ENCODE measurements at places on chromosomes 11 and 22.

DNA sequence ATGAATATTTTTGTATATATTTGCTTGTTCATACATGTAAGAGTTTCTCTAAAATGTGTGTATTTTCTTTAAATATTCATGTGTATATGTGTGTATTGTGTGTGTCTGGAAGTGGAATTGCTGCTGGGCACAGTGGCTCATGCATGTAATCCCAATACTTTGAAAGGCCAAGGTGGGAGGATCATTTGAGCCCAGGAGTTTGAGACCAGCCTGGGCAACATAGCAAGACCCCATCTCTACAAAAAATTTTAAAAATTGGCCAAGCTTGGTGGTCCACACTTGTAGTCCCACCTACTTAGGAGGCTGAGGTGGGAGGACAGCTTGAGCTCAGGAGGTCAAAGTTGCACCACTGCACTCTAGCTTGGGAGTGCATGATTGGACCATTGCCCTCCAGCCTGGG lies 4.7 kb upstream of the LGR4 start:
- DNase-seq = no peak

GRCh38 chr11:122398167-122398566 lies 257.4 kb upstream of the UBASH3B start:
- no peak for DNase-seq

DNA sequence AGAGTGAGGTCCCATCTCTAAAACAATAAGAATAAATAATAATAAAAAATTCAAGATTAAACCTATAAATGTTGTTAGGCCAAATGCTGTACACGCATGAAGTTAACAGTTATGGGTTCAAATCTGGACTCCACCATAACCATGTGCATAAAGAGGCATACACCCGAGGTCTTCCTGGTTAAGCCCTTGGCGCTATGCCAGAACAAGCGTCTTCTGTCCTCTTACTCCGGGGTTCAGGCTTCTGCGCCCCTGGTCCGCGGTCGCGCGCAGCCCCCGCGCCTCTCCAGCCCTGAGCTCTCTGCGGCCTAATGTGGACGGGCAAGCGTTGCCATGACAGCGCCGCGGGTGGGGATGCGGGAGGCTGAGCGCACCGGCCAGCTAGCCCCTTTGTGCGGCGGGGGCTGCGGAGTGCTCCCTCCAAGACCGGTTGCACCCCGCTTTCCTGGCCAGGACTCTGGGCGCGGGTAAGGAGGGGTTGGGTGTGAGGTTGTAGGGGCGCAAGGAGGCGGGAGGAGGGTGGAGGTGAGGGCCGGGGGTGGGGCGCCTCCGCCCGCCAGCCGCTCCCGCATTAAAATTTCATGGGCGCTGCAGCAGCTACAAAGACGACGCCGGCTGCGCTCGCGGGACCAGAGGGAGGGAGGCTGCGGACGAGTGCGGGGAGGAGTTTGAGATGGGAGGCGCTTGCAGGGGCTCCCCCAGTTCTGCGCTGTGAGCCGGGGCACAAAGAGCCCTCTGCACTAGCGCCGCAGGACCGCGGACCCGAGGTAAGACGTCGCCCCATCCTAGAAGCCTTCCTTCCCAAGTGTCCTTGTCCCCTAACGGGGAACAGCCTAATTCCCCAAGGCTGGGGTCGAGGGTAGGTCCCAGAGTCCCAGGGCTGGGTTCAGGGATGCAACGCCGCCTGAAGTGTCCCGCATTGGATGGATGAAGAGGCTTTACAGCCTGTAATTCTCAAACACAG lies at the start of gene MIAT:
TSS of gene MIAT (plus strand) at position 698 of the 961 bp plus-strand sequence.
- DNase-seq = no peak

DNA sequence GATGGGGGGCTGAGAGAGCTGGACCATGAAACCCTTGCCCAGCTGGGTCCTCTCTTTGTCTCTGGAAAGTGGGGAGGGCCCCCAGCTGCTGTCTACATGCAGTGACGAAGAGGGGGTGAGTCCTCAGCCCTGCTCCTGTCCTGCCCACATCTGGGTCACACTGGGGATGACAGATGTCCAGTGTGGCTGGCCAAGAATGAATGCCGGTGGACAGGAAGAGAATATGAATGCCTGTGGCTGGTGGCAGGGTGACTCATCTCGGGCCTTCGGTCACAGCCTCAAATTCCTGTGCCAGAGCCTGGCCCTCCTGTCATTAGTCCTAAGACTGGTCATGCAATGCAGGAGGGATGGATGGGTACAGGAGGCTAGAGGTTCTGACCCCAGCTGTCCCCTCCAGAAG lies 2.2 kb upstream of the PNPLA3 start:
- DNase-seq = peak; percentile 63

GRCh38 chr11:88375927-88376470 lies 38.5 kb upstream of the CTSC start:
- DNase-seq = no peak

DNA sequence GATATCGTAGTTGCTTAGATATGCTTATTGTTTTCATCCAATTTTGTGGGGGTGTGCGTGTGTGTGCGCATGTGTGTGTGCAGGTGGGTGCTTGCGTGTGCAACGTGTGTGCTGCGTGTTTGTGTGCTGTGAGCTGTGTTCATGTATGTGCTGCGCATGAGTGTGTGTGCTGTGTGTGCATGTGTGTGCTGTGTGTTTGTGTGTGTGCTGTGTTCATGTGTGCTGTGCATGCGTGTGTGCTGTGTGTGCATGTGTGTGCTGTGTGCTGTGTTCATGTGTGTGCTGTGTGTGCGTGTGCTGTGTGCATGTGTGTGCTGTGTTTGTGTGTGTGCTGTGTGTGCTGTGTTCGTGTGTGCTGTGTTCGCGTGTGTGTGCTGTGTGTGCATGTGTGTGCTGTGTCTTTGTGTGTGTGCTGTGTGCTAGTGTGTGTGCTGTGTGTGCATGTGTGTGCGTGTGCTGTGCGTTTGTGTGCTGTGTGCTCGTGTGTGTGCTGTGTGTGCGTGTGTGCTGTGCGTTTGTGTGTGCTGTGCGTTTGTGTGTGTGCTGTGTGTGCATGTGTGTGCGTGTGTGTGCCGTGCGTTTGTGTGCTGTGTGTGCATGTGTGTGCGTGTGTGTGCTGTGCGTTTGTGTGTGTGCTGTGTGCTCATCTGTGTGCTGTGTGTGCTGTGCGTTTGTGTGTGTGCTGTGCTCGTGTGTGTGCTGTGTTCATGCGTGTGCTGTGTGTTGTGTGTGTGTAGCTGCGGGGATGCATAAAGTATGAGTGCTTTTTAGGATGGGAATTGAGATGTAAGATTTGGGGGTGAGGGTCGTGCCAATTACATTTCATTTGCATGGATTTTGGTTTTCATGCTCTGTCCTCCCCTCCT lies 7.6 kb downstream of the IGF2 start:
- DNase-seq = no peak

DNA sequence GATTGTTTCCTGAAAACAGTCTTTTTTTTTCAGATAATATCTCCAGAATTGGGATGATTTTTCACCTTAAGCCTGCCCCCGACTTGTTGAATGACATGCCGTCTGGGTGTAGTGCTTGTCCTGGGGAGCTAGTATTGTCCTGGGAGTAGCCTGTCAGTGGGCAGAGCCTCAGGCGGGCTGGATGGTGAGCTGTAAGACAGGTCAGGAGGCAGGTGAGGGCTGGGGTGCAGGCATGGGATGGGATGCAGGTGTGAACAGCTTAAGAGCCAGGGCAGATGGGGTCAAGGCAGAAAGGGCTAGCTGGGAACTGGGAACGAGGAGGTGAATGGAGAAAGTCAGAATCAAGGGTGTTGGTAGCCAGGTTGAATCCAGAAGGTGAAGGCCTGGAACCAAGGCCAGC lies 200.2 kb downstream of the CSNK2A3 start:
- DNase-seq = no peak

- no peak for DNase-seq
Measured at GRCh38 chr11:68444566-68444965, 16.0 kb upstream of the PPP6R3 start.

DNA sequence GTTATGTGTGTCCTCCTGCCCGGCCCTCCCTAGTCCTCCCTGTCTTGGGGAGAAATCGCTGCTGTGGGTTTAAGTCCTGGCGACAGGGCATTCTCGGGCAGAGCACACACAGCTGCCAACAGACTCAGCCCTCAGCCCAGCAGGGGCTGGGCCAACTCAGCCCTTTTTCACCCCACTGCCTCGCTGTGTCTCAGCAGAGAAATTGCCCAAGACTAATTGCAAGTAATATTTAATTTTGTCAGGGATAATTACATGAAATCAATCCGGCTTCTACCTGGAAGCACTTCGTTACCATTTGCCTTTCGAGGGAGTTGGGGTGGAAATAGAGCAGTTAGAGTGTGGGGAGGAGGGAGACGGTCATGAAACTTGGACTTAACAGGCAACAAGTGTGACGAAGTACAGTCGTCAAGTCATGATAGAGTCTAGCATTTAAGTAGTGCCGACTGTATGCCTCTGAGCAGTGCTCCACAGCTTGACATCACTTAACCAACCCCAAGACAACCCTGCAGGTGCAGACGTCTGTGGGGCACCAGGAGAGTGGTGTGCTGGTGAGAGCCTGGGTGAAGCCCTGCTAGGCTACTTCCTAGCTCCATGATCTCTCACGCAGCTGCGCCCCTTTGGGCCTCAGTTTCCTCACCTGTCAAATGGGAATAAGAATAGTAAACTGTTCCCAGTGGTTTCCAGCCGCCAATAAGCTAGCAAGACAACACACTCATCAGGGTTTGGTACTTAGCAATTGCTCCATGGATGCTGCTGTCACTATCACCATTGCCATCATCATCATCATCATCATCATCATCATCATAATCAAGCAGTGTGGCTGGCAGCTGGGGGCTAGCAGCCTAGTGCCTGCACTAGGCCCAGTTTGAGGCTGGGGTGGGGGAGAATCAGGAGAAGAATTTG lies 29.2 kb downstream of the MN1 start:
- DNase-seq = no peak

DNA sequence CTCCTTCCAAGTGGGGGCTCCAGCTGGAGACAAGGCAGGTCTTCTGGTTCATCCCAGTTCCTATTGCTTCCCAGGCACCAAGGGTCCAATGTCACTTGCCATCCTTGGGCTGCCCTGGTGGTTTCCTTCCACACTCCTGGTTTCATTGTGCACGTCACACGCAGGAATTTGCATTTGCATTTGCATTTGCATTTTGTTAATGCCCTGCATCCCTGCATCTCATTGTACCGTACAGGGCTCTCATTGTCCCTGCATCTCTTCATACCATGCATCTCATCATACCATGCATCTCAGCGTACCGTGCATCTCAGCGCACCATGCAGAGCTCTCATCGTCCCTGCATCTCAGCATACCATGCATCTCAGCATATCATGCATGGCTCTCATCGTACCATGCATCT lies 112.2 kb upstream of the SYT13 start:
- no peak for DNase-seq

DNA sequence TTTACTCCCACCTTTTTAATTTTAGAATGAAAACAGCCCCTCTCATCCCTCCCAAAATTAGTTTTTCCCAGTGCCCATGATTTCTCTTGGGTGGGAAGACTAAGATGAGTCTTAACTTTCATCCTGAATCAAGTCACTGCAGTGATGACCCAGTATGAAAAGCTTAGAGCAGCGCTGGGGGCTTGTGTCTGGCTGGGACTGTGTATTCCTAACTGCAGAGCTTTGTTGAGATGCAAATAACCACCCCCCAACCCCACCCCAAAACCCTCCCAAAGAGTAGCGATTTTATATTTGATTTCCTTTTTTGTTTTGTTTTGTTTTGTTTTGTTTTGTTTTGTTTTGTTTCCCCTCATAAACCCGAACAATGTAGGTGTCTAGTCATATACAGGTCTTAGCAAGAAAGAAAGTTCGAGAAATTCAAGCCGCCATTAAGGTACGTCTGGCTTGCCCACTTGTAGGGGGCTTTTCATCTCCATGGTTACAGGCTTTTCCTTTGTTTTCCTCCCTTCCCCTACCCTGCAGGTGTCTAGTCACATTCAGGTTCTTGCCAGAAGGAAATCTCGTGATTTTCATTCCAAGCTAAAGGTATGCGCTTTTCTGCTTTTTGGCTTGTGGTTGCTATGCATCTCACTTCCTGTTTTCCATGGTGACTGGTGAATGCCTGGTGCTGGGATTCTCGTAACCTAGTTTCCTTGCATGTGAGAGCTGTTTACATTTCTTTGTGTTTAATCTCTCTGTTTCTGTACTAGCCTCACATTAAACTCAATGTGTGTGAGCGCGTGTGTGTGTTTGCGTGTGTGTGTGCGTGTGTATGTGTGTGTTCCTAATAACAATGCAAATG lies 144.6 kb upstream of the RASSF10 start:
- DNase-seq = no peak

- no peak for DNase-seq
Measured at GRCh38 chr11:121367001-121367843, 74.7 kb downstream of the SC5D start.

GRCh38 chr22:38782402-38783094 lies 11.4 kb downstream of the DNAL4 start:
- no peak for DNase-seq

GRCh38 chr22:24380220-24380904 lies 47.0 kb upstream of the ADORA2A start:
- DNase-seq = no peak
